ENCODE measurements at places on chromosomes 3 and 15. TPM values are rescaled to one million over a fixed set of nuclear protein-coding genes. Genes with fewer than 3 reads are reported as not detected.

The ITIH1 gene
- not detected for total RNA-seq

The OXSM gene
- total RNA-seq: 8.3 TPM

DNA sequence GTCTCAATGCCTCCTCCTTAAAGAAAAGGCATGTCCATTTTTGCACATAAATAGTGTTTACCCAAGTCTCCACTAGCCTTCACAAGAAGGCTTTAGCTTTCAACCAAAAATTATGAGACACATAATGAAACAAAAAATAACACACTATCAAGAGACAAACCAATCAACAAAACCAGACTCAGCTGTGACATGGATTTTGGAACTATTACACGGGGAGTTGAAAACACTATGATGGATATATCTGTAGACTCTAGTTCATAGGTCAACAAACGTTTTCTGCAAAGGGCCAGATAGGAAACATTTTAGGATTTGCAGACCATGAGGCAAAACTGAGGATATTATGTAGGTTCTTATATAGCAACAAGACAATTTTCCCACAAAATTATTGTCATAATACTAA, 24.9 kb downstream of the MYL3 start:
- no peaks in the 10 kb centered on the region for H3K4me1 ChIP-seq
- H3K4me3 ChIP-seq: no peak overlapping the region
- peaks cover 24% of the 10 kb centered on the region for H3K27me3 ChIP-seq
- DNase-seq: no peak
- peaks cover 10% of the 10 kb centered on the region for H3K36me3 ChIP-seq
- H3K27ac ChIP-seq: no peak overlapping the region

DNA sequence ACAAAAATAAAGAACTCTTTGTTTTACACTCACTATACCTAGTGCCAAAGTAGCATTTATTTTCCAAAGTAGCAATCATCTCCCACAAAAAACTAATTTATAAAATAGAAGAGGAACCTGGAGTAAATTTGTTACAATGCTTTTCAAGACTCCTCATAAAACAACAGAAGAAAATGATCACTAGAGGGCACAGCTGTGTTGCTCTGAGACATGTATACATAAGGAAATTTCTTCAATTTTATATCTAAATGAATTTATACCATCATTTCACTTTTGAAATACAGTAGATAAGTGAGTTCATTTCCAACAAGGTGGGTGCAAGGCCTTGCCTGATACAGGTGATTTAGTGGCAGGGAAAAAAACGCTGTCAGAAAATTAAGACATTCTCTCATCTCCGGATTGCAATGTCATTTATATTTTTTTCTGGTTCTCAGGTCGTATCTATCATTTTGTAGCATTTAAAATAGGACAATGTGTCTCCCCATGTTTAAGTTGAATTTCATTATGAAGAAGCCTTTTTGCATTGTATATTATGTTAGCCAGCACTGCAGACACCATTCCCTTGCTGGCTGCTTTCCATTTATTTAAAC, 25.3 kb upstream of the ARHGEF26 start:
- no peaks in the 10 kb centered on the region for H3K27me3 ChIP-seq
- no peaks in the 10 kb centered on the region for H3K4me1 ChIP-seq
- no peak overlapping the region for H3K4me3 ChIP-seq
- DNase-seq: no peak

DNA sequence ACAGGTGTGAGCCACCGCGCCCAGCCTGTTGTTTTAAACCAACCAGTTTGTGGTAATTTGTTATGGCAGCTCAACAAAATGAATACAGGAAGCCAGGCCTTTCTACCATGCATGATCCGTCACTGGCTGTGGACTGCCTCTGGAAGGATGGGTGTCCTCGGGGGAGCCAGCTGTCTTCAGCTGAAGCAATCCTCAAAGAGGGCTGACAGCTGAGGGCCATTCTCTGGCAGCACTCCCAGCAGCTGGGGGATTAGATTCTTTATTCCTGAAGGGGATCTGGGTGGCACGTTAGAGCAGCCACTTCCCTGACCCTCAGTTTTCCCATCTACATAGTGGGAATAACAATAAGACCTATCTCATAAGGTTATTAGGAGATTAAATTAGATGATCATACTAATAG, 24.4 kb downstream of the POLR2M start:
- no peak overlapping the region for H3K4me3 ChIP-seq
- H3K4me1 ChIP-seq: peaks cover 34% of the 10 kb centered on the region
- DNase-seq: no peak

DNA sequence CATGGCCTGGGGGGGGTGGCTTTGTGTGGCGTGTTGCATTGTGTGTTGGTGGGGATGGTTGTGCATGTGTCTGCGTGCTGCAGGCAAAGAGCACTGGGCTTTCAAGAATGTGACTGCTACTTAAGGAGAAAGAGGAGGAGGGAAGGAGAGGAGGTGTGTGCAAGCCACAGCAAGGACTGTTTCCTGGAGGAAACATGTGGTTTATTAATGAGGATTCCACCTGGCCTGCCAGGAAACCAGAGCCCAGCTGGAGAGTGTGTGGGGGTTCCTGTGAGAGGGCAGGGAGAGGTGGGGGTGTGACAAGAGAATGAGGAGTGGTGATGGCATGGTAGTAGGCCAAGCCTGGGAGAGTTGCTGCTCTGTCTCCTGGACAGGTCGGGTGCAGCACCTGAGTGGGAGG, 258.1 kb upstream of the ROPN1 start:
- H3K36me3 ChIP-seq: no peaks in the 10 kb centered on the region
- DNase-seq: no peak
- H3K27me3 ChIP-seq: no peaks in the 10 kb centered on the region
- H3K4me1 ChIP-seq: peaks cover 16% of the 10 kb centered on the region
- no peak overlapping the region for H3K27ac ChIP-seq

DNA sequence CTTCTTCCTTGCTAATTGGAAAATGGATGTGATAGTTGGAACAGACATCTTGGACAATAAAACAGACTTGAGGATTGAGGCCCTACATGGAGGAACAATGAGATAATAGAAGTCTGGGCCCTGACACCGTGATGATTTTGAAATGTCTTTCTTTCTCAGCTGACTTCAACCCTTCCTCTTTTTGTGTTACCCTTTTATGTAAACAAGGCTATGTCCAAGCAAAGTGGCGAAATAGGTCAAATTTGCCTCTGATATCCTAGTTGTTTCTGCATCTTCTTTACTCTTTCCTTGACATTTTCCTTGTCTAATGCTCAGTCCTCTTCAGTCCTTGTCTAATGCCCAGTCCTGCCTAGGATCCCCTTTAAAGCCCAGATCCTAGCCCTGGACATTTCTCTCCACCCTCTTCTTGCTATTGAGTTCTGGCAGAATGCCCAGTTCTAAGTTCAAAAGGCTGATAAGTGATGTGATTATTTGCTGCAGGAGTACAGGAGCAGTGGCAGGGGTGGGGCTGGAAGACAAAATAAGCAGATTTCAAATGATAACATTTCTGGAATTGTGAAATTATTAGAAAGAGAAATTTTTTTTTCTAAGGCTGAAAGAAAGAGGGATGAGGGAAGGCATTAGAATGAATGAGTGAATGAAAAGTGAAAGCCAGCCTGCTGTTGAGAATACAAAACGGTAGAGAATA, 6.5 kb upstream of the VPS8 start:
- H3K4me1 ChIP-seq: peaks cover 5% of the 10 kb centered on the region
- H3K4me3 ChIP-seq: no peak overlapping the region
- DNase-seq: no peak
- H3K27me3 ChIP-seq: peaks cover 47% of the 10 kb centered on the region
- no peak overlapping the region for H3K27ac ChIP-seq

- H3K27ac ChIP-seq: no peak overlapping the region
- no peak for DNase-seq
- no peaks in the 10 kb centered on the region for H3K27me3 ChIP-seq
Observed at GRCh38 chr3:87706176-87706575, 352.6 kb downstream of the CGGBP1 start.

DNA sequence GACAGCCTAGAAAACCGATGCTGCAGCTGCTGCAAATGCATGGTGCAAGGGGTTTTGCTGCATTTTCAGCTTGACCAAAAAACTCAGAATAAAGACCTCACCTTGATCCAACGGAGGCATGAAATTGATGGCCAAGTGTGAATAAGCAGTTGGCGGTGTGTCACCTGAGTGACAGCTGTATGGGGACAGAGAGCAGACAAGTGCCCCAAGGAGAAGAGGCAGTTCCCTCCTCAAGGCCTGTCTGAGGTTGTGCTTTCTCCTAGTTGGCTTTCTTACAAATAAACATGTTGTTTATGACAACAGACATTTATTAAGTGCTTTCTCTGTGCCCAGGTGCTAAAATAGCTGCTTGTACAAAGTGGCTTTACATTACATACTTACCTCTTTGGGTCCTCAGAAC, 10.3 kb downstream of the PGPEP1L start:
- DNase-seq: no peak
- H3K4me3 ChIP-seq: no peak overlapping the region
- no peak overlapping the region for H3K27ac ChIP-seq
- peaks cover 16% of the 10 kb centered on the region for H3K27me3 ChIP-seq
